HS-5 (cell line): ENCODE measurements at places on chromosomes 5 and 9.

DNA sequence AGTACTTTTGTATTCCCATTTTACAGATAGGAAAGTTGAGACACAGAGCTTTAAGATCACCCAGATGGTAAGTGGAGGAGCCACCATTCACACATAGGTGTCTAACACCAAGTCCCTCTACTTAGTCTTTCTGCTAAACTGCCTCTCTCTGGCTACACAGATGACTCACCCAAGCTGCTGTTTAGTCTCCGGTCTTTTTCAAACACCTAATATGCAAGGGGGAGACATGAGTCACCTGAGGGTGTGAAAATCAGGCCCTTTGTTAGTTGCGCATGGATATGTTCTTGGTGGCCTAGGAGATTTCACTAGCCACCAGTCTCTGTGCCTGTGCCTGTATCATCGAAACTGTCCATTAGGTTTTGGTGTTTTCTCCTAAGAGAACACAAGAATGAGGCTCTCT is 117.8 kb downstream of the MAST4 start:
- no peak for DNase-seq

GRCh38 chr5:171317230-171317629 is 8.2 kb downstream of the TLX3 start:
- DNase-seq: no peak

DNA sequence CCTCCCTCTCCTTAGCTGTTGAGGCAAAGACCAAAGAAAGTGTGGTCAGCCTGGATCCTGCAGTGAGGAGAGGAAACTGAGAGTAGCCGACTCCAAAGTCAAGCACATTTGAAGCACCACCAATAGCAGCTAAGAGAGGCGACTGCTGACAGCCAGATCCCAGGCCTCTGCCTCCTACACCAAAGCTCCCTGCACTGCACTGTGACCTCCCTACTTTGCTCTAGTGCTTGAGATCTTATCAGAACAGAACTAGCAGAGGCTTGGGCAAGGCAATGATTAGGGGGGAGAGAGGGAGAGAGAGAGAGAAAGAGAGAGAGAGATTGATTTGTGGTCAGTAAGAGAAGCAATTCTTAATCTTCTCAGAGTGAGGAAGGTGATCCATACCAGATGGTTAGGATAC is 216.3 kb downstream of the CDK5RAP2 start:
- no peak for DNase-seq

DNA sequence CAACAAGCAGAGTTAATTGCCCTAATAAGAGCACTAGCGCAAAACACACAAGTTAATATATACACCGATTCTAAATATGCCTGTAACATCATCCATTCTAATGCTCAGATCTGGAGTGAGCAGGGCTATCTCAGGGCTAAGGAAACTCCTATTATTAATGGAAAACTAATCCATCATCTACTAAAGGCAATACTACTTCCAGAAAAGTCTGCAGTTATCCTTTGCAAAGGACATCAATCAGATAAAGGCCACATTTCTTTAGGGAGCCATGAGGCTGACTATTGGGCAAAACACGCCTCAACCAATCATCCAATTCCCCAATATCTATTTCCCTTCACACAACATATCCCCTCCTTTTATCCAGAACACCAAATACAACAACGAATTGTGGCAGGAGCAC is 1032.3 kb upstream of the NUDT12 start:
- no peak for DNase-seq

DNA sequence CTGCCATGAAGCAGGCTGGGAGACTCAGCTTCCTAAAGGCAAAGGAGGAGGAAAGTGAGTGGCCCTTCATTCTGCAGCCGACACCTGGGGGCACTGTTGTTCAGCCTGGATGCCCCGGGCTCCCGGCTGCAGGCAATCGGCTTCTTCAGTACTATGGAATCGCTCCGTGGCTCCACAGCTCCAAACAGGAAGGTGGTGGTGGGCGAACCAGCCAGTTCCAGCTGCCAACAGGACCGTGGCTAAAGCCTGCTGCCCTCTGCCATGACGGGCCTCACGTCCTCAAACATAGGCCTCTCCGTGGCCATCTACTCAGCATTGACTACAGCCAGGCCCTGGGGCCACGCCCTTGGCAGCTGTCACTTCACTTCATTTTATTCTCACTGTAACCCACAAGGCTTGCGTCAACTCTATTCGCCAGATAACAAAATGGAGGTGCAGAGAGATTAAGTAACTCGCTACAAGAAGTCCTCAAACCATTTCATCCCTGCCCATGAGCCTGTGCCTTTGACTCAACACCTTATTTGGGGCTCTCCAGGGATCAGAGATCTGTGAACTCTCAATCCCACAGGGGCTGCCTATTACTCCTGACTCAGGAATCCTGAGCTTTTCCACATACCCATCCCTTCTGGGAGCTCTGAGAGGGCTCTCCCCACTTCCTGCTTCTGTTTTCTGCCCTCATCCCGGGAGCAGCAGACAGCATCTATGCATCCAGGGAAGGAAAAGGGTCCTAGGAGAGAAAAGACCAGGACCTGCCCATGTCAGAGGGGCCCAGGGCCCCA is 38.0 kb downstream of the PAX5 start:
- DNase-seq: no peak

- DNase-seq: no peak
Observed at GRCh38 chr5:148937239-148937638, 110.8 kb downstream of the ADRB2 start.

GRCh38 chr9:110742741-110743371 is 74.3 kb downstream of the MUSK start:
- DNase-seq: no peak

GRCh38 chr9:30482499-30482898 is 1901.9 kb upstream of the ACO1 start:
- DNase-seq: no peak
